ENCODE measurements at places on chromosomes 3 and 15.

DNA sequence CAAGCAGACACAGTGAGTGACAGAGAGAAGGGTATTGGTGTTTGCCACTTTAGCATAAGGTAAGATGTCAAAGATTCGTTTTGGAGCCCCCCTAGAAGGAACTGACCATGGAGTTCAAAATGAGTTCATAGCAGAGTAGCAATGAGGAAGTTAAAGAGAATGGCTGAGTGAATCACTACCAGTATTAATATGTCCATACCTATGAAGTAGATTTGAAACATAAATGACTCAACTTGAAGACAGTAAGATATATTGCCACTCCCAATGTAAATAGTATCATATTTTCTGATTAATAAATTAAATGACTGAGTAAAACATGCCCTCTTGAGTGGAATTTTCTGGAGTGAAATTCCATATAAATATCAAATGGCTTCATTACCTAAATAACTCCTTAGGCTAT, 675.1 kb downstream of the NLGN1 start:
- DNase-seq, result no peak

DNA sequence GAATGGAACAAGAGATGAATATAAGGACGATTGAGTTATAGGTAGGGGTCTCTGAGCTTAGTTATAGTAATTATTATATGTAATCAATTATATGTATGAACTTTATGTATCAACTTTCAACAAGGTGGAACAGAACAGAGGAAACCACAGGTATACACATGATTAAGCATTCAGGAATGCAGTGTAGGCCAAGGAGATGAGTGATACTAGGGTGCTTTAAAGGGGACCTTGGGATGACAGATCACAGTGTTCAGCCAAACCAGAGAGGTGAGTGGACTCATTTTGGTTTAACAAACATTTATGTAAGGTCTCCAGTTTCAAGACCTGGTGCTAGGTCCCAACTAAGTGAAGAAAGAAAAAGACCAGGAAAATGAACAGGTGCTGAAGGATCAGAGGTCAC, 895.5 kb downstream of the ROBO2 start:
- DNase-seq, result no peak

GRCh38 chr3:52046186-52046901, 10.0 kb downstream of the DUSP7 start:
- no peak for DNase-seq

DNA sequence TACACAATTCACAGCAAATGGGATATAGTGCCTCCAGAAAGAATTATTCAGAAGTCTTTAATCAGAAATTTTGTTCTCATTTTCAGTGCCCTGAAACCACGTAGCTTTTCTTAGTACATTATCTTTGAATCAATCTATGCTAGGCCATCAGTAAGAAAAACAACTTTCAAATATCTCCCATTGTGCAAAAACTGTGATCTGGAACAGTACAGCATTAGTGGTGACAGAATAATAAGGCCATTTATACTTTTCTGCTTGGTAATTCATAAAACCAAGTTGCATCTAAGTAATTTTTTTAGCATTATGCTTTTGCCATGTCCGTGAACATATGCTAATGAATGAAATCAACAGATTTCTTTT, 35.4 kb upstream of the ZNF385D start:
- no peak for DNase-seq

DNA sequence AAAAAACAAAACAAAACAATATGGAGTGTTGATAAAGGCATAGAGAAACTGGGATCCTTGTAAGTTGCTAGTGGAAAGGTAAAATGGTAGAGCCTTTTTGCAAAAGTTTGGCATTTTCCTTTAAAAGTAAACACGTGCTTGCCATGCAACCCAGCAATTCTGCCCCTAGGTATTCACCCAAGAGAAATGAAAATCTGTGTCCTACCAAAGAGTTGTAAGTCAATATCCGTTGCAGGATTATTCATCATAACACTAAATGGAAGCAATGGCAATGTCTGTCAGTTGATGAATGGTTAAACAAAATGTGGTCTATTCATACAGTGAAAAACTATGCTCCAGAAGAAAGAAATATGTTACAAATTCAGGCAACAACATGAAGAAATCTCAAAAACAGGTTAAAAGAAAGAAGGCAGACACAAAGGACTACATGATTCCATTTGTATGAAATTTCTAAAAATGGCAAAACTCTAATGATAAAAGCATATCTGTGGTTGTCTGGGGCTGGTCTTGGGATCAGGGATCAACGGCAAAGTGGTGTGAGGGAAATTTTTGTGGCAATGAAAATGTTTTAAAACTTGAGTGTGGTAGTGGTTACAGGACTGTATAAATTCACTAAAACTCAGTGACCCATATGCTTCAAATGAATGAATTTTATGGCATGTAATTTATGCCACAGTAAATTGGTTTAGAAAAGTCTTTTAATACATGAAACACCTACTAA, 229.6 kb downstream of the OPA1 start:
- no peak for DNase-seq

- no peak for DNase-seq
These were observed 23.1 kb downstream of the SRPRB start for GRCh38 chr3:133828576-133829309.

DNA sequence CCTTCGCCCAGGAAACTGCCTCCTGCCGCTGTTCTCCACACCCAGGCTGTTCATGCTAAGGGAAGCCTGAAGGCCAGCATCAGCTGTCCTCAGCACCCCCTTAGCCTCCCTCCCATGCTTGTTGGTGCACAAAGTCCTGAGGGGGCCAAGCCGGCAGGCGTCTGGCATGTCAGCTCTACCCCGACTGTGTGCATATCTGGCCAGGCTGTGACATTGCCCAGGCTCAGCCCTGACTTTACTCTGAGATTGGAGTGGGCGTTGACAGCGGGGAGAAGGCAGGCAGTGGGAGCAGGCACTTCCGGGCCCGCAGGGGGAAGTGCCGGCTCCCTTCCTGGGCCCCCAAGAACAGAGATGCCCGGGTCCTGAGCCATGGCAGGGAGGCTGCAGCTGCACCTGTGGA, 492.2 kb downstream of the AGBL1 start:
- no peak for DNase-seq

GRCh38 chr3:125129512-125129997, 73.8 kb upstream of the HEG1 start:
- DNase-seq, result no peak

- DNase-seq, result no peak
These were observed 169.5 kb upstream of the ROPN1 start for GRCh38 chr3:124161448-124161847.

DNA sequence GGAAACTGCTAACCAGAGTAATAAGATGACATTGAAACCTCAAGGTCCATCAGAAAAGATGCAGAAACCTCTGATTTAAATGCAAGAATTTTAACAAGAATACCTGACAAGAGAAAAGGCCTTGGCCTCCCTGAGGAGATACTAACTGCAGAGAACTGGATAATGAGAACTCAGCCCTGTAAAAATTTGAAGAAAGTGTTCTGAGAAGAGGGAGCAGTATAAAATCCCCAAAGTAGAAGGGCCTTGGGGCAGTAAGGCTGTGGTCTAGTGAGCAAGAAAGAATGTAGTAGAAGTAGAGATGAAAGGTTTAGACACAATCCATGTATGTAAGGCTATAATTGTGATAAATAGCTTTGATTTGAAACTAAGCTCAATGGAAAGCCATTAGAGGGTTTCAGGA, 394.1 kb downstream of the ZBBX start:
- no peak for DNase-seq

- DNase-seq, result no peak
These were observed 272.6 kb downstream of the SUCLG2 start for GRCh38 chr3:67381667-67382272.

DNA sequence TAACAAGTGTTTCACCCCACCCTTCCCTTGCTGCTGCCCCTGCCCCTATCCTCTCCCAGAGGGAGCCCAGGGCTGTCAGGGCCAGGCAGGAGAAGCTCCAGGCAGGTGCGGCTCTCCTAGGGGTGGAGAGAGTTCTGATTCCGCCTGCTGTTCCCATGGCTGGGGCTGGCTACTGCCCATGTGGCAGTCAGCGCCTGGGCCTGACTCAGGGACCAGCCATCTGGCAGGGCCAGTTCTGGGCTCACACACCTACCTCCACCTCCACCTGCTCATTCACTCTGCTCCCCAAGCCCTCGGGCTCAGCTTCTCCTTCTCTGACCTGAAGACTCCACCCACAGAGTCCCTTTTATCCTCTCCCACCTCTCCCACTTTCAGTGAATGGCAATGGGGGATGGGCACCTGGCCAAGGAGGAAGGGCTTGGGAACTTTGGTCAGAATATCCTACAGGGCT, 23.4 kb downstream of the AMOTL2 start:
- no peak for DNase-seq

DNA sequence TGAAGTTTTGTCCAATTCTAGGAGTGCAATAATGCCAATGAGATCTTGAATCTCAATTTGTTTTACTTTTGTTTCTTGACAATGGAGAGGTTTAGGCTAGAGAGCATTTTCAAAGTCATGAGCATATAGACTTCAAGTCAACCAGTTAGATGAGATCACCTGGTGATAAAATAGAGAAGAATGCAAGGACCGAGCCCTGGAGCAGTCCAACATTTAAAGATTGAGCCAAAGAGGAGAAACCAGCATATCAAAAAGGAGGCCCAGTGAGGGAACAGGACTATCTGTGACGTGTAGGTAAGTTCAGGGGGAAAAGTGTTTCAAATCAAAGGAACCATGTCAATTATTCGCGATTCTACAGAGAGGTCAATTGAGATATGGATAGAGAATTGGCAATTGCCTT, 1.7 kb upstream of the PIAS1 start:
- DNase-seq, result no peak

GRCh38 chr3:42666022-42666421, 12.5 kb downstream of the ZBTB47 start:
- DNase-seq, result no peak

GRCh38 chr3:38313263-38313662, 31.2 kb downstream of the SLC22A14 start:
- DNase-seq, result no peak

- DNase-seq, result no peak
These were observed 77.2 kb upstream of the ARPP21 start for GRCh38 chr3:35562141-35562540.

DNA sequence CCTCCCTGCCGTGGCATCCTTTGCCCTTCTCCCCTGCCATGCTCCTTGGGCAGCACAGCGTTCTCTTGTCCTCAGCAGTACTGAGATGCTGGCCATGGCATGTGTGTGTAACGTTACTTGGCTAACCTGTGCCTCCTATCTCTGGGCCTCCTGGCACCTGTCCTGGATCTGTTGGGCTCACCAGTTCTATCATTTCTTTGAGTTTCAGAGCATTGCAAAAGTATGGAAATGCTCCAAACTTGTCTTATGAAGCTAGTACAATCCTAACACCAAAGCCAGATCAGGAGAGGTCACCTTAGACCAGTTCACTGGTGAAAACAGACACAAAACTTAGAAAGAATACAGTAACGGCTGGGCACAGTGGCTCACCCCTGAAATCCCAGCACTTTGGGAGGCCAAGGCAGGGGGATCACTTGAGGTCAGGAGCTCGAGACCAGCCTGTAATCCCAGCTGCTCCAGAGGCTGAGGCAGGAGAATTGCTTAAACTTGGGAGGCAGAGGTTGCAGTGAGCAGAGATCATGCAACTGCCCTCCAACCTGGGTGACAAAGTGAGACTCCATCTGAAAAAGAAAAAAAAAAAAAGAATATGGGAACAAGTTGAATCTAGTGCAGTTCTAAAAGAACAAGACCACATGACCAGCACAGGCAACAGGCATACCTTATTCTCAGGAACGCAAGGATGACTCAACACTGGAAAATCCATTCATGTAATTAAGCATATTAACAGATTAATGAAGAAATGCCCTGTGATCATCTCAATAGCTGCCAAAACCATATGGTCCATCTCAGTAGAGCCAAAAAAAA, 62.4 kb upstream of the TRPM1 start:
- no peak for DNase-seq

- DNase-seq, result no peak
These were observed 34.6 kb upstream of the DUSP7 start for GRCh38 chr3:52090933-52091468.

- no peak for DNase-seq
These were observed 30.2 kb downstream of the NCEH1 start for GRCh38 chr3:172680684-172681083.

DNA sequence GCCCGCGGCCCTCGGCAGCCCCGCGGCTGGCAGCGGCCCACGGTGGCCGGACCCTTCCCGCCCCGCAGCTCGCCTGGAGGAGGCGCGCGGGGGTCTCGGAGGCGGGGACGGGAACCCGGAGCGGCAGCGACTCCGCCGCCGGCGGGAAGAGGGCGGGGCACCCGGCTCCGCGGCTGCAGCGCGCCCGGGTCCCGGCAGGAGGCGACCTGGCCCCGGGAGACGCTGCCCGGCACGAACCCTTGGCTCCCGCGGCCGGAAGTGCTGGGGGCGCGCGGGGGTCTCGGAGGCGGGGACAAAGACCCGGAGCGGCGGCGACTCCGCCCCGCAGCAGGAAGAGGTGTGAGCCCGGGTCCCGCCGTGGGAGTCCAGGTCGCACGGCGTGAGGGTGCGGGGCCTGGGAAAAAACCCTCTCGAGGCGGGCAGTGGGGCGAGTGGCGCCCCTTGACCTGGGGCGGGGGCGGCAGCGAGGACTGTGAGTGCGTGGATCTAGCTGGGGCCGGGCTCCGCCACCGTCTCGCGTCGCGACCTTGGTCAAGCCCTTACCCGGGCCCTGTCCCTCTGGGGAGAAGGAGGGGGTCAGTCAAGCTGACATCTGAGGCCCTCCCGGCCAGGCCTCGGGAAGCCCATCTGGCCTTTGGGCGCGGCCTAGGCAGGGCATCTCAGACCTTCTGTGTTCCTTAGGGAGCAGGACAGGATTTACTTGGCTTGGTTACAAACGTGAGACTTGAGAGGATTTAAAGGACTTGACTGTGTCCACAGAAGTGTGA, at the start of gene CIB2:
TSS of gene CIB2 (minus strand) at position 151 of the 767 bp plus-strand sequence. CDS start 230 bp downstream, outside the sequence.
- no peak for DNase-seq

DNA sequence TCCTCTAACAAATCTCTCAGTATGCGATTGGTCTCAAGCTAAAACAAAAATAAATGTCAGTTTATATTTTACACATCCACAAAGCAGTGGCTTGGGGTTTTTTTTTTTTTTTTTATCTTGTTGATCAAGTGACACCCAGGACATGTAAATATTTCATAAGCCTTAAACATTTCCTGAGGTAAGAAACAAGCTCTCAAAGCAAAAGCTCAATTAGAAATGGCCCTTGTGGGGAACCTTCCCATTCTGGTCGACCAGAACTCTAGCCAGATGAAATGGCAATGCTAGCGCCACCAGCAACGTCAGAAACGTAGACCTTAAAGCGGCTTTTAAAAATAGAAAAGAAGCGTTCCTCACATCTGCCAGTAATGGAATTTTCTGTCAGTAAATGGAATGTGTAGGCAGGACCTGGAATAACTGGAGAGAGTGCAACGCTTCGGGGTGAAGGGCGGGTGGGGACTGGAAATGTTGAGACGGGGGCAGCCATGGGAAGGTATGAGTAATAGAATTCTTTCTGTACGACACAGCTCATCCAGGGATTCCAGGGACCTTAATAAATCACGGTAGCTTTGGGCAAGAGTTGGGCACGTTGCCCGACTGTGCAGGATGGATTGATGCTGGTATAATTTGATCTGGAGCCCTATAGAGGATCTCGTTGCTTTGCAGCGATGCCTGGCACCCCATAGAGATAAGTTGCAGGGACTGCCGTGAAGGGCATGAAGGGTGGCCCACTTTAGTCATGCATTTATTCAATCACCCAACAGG, 44.4 kb downstream of the BTD start:
- no peak for DNase-seq

- no peak for DNase-seq
These were observed 27.3 kb upstream of the SLC9A9 start for GRCh38 chr3:143875546-143875945.
